ENCODE measurements at places on chromosomes 7 and 10.

DNA sequence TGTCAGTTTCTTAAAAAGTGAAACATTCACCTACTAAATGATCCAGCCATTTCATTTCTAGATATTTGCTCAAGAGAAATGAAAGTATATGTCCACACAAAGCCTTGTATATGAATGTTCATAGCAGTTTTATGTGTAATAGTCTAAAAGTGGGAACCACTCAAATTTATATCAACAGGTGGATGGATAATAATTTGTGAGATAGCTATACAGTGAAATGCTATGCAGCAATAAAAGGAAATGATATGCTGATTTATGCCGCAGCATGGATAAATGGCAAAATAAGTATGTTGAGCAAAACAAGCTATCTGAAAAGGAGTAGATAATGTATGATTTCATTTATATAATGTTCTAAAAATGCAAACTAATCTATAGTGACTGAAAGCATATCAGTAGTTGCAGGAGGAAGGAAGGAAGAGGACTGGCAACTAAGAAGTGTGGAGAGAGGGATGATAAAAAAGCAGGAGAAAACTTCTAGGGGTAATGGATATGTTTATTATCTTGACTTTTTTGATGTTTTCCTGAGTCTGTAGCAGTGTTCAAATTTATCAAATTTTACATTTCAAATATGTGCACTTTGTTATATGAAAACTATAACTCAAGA is 80.6 kb downstream of the ABCB5 start:
- DNase-seq, result no peak

GRCh38 chr7:45176886-45177731 is 19.5 kb downstream of the RAMP3 start:
- no peak for DNase-seq

DNA sequence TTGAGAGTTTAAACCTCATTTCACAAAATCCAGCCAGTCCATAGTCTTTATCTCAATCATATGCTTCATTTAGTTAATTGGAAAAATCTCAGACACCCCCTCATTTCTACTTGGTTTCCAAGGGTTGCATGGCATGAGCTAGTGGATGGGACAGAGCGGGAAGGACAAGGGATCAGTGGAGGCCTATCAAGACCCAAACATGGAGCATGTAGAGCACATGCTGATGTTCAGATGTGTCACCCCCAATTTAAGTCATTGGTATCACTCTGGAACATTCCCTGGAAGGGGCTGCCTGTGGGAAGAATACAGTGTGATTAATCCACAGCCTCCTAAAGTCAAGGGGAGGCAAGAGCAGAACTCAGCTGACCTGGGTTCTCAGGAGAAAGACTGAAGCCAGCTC is 2.3 kb downstream of the C10orf71 start:
- no peak for DNase-seq

GRCh38 chr7:139773371-139773770 is 4.4 kb downstream of the HIPK2 start:
- no peak for DNase-seq

GRCh38 chr7:150801242-150801945 is 825 bp downstream of the TMEM176A start:
- no peak for DNase-seq

GRCh38 chr7:157699357-157700013 is 362.7 kb downstream of the DNAJB6 start:
- no peak for DNase-seq

DNA sequence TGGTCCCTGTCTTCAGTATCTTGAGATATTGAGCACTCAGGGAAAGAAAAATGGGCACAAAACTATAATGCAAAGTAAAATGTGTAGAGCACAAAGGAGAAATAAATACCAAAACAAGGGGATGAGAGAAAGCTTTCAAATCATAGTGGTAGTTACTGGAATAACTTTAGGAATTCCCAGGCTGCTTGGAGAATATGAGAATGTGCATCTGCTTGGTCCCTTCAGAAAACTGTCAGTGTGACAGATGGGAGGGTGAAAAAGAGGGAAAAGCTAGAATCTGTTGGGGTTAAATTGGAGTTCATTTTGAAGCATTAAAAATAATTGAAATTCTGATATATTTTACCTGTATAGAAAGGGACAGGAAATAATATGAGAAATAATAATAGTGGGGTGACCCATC is 15.3 kb downstream of the ST7 start:
- DNase-seq, result no peak

- DNase-seq, result no peak
These were observed 54.5 kb downstream of the GLRX3 start for GRCh38 chr10:130190737-130191115.

DNA sequence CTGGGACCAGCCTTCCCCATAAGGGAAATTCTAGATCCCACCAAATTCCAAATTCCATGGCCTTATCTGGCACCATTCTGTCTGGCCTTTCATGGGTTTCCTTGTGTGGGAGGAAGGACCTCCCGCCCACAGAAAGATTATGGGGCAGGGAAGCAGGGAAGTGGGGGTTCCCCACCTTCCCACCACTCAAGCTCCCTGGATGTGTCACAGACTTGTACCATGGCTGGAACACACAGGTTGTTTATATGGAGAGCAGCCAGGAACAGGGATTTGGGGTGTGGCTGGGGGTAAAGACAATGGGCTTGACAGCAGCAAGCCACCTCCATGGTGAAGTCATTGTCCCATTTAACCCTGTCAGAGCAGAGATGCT is 18.3 kb downstream of the UNC5B start:
- no peak for DNase-seq

DNA sequence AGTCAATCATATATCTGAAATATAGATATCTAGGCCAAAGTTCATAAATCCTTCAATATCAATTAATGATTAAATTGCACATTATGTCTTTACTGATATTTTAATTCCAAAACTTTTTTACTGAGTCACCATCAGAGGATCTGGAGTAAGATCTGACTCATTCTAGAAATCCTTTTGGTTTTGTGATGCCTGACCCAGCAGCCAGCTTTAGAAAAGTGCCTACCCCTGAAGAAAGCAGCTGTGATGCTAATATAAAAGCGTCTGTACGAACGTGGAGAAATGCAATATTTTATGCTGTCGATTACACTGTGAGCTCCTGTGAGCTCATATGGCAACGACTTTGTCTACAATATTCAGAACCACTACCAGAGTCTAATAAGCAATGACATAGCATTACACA is 142.5 kb upstream of the LRRTM3 start:
- no peak for DNase-seq

GRCh38 chr7:105191331-105191730 is 177.3 kb downstream of the KMT2E start:
- no peak for DNase-seq

GRCh38 chr7:19139706-19140327 is 5.4 kb downstream of the FERD3L start:
- no peak for DNase-seq

- no peak for DNase-seq
These were observed 73.0 kb upstream of the LRRTM3 start for GRCh38 chr10:66852811-66853210.

DNA sequence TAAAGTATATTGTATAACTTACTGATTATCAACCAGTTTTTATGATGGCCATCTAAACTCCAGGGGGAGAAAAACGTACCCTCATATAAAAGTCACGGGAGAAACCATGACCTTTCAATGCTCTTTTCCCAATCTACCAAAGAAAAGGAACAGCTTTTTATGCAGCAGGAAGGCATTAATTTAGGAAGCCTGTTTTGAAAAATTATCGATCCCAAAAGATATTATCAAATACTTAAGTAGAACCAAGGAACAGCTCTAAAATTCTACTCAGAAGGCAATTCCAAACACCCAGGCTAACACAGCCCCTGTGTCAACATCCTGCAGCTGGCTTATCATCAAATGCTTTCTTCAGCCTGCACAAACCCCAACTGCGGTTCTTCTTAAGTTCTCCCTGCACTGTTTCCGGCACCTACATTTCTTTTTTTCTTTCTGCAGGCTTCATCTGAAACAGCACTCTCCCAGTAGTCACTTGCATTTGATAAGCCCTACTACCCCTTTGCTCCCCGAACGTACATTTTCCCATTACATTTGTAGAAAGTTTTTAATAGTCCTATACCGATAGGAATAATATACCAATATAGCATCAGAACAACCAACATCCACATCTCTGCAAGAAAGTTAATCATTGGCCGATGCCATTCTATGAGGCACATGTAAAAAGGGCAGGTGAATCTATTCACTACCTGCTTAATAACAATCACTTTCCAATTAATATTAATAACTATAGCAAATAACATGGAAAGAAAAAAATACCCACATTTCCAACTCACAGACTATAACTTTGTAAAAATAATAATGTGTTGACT is 47.9 kb downstream of the PIP4K2A start:
- DNase-seq, result no peak

GRCh38 chr7:151273651-151274390 is 25.3 kb upstream of the SMARCD3 start:
- DNase-seq, result no peak

DNA sequence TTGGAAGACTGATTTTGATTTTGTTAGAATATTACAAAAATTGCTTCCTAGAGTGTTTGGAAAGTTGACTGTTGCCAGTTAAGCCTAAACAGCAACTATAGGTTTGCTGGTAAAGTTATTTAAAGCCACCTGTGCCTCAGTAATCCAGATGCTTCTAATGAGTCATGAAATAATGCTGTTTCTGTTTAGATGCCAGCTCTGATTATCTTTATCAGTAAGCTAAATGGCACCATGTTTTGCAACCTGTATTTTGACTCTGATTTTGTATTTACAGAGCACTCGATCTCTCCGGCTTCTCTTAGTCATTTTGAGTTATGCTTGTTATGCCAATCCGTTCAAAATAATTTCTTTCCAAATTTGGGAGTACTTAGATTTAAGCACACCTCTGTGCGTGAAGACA is 366.1 kb downstream of the EXOC4 start:
- DNase-seq, result no peak

GRCh38 chr7:97351488-97351887 is 234.0 kb downstream of the SDHAF3 start:
- DNase-seq, result no peak

GRCh38 chr10:49274886-49275285 is 24.1 kb upstream of the C10orf71 start:
- no peak for DNase-seq

GRCh38 chr10:74988054-74988775 is 123.2 kb upstream of the SAMD8 start:
- no peak for DNase-seq

DNA sequence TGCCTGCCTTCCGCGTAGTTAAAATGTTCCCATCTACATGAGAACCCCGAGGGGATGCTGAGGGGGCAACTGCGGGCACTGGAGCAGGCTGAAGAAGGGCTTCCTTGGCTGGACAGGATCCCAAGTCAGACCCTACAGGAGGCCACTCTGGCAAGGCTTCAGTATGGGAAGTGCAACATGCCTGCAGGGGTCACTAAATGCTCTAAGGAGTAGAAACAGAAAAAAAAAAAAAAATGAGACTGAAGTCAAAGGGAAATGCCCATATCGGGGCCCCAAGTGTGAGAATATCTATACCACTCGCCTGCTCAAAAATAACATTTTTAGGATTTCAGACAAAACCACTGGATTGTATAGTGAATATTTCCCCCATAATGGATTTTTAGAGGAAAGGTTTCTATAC is 33.5 kb downstream of the FAM204A start:
- no peak for DNase-seq

- no peak for DNase-seq
These were observed 55.8 kb downstream of the INPP5A start for GRCh38 chr10:132593389-132593788.

DNA sequence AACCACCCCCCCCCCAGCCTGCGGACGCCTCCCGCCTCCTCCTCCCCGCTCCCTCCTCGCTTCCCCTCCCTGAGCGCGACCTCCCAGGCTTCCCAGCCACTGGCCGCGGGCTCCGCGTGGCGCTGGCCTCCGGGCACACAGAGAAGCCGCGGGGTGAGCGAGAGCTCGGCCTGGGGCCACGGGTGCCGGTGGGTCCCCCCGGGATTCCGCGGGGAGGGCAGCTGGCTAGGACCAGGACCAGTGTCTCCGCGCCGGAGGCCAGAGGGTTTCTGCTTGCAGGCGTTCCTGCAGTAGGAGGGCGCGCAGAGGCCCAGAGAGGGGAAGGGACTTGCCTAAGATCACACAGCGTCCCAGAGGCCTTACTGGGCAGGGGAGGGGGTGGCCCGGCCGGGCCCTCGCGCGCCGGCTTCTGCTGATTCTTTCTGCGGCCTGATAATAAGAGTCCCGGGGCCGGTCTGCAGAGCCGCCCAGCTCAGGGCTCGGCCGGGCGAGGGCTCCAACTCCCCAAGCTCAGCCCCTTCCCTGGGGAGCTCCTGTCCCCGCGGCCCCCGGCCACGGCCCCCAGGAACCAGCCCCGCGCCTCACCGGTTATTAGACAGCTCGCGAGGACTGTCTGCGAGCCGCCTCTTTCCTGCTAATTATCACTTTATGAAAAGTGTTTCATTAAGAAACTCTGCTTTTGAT is 10.1 kb downstream of the UNCX start:
- DNase-seq, result no peak

DNA sequence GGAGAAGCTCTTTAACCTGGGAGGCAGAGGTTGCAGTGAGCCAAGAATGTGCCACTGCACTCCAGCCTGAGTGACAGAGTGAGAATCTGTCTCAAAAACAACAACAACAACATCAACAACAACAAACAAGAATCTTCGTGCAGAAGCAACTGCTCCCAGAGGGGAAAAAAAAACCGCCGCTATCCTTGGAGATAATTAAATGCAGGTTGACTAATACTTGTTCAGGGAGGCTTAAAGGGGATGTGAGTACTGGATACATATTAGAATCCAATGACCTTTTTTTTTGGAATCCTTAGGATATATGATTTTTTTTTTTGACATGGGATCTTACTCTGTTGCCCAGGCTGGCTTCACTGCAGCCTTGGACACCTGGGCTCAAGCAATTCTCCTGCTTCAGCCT is 89.6 kb upstream of the FAM171A1 start:
- DNase-seq, result no peak

DNA sequence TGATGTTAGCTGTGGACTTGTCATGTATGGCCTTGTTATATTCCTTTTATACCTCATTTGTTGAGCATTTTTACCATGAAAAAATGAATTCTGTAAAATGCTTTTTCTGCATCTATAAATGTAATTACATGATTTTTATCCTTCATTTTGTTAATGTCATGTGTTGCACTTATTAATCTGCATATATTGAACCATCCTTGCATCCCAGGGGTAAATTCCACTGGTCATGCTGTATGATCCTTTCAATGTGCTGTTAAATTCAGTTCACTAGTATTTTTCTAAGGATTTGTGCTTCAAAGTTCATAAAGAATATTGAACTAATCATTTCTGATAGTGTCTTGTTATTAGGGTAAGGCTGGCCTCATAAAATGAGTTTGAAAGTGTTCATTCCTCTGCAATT is 31.9 kb upstream of the AHR start:
- no peak for DNase-seq

Measured in activated CD8-positive, alpha-beta memory T cell treated with anti-CD3 and anti-CD28 coated beads for 1 hour (primary cell).